Renal pelvis (tissue), 12 donors: ENCODE measurements at places on chromosomes 4 and X.

DNA sequence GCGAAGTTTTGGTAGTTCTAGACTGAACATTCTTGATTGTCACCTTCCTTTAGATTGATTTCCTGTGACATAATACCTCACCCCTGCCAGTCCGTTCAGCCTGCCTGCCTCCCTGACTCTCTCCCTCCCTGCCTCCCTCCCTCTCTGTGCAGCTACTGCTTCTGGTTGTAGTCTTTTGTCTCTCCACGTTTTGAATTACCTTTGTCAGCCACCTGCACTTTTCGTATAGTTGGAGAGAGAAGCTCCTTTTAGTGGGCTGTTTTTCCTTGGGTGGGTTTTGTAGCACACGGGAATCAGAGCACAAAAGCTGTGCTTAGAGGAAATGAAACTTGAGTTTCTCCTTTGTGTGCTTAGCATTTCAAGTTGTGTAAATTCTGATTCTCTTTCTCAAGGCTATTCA is 32.6 kb upstream of the MSMO1 start:
- peak; percentile 19 for DNase-seq

DNA sequence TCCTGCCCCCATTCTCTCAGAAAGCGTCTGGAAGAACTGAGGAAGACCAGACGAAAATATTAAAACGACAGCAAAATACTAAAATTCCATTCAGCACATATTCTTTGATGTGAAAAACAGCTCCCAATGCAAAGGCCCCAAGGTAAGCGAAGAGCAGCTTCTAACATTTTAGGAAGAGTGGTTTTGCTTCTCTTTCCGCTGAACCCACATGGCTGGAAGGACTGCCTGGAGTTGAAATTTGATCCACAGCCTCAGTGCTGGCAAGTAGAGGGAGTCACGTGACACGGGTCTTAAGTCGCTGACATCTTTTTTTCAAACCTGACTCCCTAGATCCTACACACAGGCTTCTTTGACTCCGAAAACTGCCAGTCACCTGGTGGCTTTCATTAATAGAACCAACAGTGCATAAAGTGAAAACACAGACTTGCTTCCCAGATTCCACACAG is at the start of gene FAM13A:
TSS of gene FAM13A (minus strand) at position 233 of the 446 bp plus-strand sequence. CDS start at position 12, 221 bp downstream.
- peak; percentile 96 for DNase-seq

DNA sequence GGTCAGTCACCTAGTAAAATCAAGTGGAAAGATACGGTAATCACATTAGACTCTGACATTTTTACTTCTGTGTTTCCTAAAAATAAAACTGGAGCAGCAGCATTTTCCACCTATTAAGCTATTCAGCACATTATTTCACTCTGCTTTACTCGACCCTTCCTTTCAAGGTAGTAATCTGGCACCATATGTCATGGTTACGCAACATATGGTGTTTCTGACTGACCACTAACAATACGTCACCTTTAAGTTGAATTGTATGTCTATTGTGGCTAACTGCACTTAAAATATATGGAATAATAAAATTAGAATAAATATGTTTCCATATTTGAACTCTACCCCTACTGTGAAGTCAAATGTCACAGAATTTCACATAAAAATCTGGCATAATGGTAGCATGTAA is 168.8 kb downstream of the CDS1 start:
- DNase-seq = no peak

DNA sequence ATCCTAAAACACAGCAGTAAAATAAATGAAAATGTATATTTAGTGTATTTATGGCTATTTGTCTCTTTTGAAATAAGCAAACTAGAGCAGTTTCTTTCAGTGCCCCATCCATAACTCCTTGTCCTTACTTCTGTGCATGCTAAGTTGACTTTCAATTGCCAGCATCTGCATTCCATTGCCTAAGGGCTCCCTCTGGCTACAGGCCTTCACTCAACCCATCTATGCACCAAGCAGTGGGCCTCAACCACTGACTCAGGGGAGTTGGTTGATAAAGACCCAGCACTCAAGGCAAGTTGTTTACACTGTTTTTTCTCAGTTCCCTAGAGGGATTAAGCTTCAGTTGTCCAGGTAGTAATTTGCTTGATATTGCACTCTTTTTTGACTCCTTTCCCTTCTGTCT is 265.7 kb downstream of the IQCM start:
- DNase-seq = peak; percentile 3

DNA sequence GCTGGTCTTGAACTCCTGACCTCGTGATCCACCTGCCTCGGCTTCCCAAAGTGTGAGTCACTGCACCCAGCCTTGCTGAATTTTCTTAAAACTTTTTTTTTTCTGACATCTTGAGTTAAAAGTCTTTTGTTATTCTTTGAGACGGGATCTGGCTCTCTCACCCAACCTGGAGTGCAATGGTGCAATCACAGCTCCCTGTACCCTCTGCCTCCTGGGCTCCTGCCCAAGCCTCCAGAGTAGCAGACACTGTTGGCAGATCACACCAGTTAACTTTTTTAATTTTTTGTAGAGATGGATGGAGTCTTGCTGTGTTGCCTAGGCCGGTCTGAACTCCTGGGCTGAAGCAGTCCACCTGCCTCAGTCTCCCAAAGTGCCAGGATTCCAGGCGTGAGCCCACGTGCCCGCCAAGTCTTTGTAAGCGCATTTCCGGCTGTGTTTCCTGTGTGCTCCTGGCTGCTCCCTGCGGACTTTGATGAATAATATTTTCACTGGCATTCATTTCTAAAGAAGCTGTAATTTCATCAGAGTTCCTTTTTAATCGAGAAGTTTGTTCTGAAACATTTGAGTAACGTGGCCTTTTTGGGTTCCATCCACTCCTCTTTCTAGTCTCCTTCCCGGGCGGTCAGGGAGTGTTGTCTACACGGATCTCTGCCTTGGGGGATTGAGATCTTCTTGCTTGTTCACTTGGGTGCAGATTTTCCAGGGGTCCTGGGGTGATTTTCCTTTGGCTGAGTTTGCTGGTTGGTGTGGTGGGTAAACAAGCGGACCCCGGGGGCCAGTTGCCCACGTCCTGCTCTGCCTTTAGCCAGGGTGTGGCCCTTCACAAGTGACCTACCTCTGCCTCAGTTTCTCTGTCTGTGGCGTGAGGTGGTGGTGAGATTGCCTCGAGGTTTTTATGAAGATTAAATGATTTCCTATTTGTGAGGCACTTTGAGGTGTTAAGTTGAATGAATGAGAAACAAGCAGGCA is 44.4 kb downstream of the PCGF3 start:
- DNase-seq = no peak

- DNase-seq = peak; percentile 51
These were observed 235.3 kb downstream of the TENM3 start for GRCh38 chr4:182478475-182478874.

- DNase-seq = no peak
These were observed 24.2 kb upstream of the VSIG1 start for GRCh38 chrX:108020631-108021030.

DNA sequence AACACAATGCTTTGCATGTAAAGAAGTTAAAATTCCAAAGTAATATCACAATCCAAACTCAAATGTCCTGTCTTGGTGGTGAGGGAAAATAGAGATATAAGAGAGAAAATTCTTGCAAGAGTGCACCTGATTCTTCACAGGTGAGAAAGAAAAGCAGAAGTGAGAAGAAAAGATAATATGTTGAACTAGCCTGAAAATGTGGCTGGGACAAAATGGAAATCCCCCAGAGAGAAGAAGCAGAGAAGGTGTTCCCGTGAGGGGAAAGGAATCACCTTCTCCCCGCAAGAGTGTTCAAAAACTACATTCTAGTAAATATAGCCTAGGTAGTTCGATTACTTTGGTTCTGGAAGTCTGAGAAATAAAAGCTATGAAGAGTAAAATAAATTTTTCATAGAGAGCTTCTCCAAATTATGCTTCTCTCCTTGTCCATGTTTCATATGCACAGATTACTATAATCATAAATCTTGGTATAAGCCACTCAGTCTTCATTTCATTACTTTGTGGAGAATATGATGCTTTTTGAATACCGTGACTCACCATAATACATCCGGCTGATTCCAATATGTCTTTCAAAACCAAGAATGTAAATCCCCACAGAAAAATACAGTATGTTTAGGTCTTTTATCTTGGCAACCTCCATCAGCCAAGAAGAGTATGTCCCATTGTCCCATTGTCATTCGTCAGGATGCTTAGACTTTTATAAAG is 63.1 kb downstream of the COX18 start:
- DNase-seq = no peak
